Naive thymus-derived CD4-positive, alpha-beta T cell (primary cell): ENCODE measurements at places on chromosomes 7 and 10.

DNA sequence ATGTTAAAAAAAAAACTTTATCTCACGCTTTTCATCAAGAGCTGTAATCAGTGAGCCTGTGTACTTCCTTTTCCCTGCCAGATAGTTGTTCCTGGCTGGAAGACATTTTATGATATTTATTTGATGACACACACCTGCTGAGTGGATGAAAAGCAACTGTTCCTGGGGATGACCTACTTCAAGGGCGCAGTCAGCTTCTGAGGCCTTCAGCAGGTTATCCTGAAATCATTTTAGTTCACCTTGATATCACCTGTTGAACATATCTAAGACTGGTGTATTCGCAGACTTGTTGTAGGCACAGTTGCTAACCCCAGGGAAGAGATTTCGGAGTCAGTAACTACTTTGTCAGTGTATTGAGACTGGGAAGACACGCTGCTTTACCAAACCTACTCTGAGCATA, 234.5 kb upstream of the TCF7L2 start:
- no peak for DNase-seq

GRCh38 chr10:109317746-109318366, 605.5 kb downstream of the XPNPEP1 start:
- no peak for DNase-seq

DNA sequence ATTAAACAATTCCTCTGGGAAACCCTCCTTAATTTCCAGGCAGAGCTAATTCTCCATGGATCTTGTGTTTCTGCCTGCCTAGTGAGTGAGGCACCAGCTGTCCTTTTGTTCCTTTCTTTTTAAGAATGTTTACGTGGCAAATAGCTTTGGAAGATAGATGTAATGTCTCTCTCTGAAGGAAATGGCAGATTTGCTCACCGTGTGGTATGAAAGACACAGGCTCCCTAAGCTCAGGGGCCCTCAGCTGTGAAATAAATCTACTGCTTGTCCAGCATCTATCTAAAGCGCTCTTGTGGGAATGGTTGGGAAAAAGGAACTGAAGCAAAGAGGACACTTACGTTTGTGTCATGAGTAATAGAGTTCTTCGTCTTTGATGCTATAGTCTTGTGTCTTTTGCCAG, 64.6 kb downstream of the FAS start:
- DNase-seq: no peak

DNA sequence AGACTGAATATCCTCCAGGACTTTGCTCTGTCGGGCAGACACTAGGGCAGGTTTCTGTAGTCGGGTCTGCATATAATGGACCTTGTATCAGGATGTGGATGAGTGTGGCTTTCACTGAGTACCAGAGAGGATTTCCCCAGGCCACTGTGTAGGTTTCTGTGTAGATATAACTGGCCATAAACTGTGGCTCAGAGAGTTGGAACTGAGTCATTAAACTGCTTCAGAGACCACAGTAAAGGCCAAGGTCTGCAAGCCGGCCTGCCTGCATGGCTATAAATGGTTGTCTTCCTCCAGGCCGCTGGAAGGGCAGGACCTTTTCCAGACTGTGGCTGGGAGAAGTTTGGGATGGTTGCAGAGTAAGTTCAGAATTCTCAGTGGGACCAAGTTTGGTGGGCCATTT, 16.9 kb downstream of the ZNF92 start:
- no peak for DNase-seq

GRCh38 chr7:65960351-65961074, 21.5 kb downstream of the GUSB start:
- no peak for DNase-seq

DNA sequence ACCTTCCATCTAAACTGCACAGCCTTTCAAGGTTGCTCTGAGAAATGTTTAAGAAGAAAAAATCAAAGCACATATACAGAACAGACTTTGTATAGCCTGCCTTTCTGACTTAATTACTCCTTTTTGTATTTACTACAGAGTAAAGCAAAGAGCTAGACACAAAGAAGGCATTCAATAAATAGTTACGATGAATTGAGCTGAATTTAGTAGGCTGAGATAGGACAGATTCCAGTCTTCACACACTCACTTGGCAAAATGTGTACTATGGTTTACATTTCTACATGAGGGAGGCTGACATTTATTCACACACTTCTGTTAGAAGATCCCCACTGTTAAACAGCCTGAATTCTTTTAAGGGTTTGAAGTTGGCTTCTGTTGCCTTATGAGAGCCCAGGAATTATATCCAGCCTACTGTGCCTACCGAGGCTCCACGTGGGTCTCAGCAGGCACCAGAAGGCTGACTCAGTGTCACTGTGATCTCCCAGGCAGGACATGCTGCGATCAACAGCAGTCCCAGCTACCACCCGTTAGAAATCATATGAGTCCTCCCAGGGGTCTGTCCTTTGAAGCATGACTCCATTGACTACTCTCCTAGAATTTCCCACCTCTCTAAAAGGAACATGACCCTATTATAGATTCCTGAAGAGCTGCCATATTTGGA, 24.5 kb upstream of the SLC25A13 start:
- no peak for DNase-seq

DNA sequence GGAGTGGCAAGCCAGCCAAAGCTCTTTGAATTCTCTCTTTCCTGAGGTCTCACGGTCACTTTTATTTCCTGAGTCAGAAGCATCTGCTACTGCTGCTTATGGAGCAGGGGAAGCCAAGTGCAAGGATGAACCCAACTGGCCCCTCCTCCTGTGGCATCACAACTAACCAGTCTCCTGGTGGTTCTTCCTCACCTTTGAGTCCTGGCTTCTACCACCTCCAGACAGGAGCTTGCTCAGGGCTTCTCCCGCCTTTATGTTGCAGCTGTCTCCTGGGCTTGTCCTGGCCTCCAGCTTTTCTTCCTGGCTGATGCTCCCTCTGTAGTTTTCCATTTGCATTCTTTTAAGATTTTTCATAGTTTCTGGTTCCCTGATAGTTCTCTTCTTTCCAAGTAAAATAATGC, 349.7 kb upstream of the NRP1 start:
- no peak for DNase-seq

- DNase-seq: no peak
These were observed 137.7 kb downstream of the PRPF18 start for GRCh38 chr10:13724484-13724883.

- no peak for DNase-seq
These were observed 288.2 kb downstream of the ADK start for GRCh38 chr10:74439213-74439612.

GRCh38 chr7:158495786-158496185, 91.8 kb downstream of the PTPRN2 start:
- no peak for DNase-seq

DNA sequence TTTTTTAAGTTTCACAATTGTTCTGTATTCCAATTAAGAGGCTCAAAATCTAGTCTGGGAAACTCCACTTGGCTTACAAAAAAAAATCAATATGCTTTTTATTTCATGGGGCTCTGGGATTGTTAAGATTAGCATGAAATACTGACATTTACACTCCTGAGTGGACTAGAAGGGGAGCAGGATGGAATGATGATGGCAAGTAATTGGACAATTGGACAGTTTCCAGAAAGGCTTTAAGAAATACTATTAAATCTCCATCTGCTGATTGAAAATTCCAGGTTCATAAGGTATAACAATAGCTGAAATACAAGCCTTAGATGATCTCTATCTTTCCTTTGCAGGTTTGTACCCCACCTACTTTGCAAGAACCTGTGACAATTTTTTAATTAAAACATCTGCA, 184.4 kb downstream of the LRRTM3 start:
- DNase-seq: no peak

- DNase-seq: no peak
These were observed 4.4 kb downstream of the PRKAR2B start for GRCh38 chr7:107048783-107049418.

- DNase-seq: no peak
These were observed 1174.3 kb downstream of the GATA3 start for GRCh38 chr10:9228771-9229170.

DNA sequence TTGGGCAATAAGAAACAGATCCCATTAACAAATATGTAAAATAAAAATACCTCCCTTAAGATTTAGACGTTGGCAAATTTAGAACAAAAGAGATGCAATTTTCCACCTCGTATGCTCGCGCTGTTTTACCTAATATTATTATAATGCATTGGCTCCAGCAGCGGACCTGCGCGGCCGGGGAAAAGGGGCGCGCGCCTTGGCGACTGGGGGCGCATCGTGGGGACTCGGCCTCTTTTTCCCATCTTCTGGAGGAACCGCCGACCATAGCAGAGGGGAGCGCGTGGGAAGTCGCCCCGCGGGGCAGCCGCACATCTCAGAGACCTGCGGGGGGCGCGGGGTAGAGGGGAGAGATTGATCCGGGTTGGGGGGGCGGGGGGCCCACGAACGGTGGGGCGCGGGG, 139.4 kb upstream of the MKI67 start:
- no peak for DNase-seq

- DNase-seq: no peak
These were observed 772.3 kb upstream of the GHITM start for GRCh38 chr10:83367036-83367435.

- DNase-seq: peak; percentile 31
These were observed 17.0 kb downstream of the FAM131B start for GRCh38 chr7:143345428-143345900.

- DNase-seq: no peak
These were observed 4.4 kb upstream of the EGR2 start for GRCh38 chr10:62820586-62820985.

DNA sequence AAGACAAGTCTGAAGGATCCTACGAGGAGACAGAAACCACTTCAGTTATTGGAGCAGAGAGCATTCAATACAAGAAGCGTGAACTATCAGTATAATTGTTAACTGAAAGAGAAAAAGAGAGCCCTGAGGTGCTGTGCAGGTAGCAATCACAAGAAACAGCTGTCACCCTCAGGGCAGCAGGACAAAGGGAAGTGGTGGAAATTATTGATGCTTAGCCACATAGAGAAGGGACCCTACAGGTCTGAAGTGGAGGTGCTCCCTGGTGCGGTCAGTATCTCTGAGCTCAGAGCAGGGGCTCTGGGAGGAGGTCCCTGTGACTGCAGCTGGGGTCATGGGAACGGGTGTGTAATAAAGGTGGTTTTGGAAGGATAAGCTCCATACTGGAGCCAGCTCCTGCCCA, 97.8 kb upstream of the KLF6 start:
- no peak for DNase-seq

DNA sequence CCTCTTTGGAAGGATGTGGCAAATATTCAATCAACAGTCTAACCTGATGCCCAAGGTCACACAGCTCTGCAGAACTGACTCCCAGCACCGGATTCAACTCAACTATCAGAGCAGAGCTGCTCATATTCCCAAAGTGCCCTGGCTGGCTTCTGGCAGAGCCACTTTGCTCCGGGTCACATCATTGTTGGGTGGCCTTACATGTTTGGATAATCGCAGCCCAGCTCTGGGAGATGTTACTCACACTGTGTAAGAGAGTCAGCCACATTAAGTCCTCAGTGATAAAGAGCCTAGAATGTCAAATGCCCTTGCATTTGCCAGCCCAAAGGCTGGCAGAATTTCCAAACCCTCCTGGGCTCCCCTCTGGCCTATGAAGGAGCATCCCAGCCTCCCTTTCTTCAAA, 79.8 kb upstream of the PDE1C start:
- DNase-seq: no peak

GRCh38 chr7:37440738-37441385, 7.8 kb downstream of the ELMO1 start:
- peak; percentile 45 for DNase-seq

DNA sequence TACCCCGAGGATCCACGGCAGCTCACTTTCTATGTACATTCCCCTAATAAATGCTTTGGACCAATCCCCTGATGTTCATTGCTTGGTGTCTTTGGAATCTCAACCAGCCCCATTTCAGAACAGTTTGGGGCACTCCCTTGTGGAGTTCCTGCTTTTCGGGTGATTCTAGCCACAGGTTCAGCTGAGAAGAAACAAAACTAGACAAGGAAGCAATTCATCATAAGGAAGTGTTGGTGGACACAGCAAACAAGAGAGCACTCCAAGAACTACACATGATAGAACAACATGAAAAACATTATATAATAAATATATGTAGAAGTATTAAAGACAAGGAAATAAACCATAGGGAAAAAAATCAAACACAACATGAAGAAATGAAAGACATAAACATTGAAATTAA, 6.0 kb upstream of the CCDC136 start:
- DNase-seq: no peak

DNA sequence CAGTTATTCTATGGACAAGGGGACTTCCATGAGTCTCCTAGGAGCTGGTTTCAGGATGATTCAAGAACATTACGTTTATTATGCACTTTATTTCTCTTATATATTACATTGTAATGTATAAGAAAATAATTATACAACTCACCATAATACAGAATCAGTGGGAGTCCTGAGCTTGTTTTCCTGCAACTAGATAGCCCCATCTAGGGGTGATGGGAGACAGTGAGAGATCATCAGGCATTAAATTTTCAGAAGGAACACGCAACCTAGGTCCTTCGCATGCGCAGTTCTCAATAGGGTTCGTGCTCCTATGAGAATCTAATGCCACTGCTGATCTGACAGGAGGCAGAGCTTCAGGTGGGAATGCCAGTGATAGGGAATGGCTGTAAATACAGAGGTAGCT, 137.9 kb downstream of the ANKRD30A start:
- DNase-seq: no peak

- DNase-seq: peak; percentile 63
These were observed 18.3 kb downstream of the FZD9 start for GRCh38 chr7:73451780-73452398.

DNA sequence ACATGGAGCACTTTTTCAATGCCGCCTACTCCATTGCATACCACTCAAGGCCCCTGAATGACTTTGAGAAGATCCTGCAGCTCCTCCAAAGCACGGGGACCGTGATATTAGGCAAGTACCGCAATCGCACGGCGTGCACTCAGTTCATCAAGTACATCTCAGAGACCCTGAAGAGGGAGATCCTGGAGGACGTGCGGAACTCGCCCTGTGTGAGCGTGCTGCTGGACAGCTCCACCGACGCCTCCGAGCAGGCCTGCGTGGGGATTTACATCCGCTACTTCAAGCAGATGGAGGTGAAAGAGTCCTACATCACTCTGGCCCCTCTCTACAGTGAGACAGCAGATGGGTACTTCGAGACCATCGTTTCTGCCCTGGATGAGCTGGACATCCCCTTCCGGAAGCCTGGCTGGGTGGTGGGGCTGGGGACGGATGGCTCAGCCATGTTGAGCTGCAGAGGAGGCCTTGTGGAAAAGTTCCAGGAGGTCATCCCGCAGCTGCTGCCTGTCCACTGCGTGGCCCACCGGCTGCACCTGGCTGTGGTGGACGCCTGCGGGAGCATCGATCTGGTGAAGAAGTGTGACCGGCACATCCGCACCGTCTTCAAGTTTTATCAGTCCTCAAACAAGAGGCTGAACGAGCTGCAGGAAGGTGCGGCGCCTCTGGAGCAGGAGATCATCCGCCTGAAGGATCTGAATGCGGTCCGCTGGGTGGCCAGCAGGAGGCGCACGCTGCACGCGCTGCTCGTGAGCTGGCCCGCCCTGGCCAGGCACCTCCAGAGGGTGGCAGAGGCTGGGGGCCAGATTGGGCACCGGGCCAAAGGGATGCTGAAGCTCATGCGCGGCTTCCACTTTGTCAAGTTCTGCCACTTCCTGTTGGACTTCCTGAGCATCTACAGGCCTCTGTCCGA, 12.7 kb upstream of the ATP6V0E2 start:
- DNase-seq: no peak
